ENCODE measurements at places on chromosomes 7 and 10.

DNA sequence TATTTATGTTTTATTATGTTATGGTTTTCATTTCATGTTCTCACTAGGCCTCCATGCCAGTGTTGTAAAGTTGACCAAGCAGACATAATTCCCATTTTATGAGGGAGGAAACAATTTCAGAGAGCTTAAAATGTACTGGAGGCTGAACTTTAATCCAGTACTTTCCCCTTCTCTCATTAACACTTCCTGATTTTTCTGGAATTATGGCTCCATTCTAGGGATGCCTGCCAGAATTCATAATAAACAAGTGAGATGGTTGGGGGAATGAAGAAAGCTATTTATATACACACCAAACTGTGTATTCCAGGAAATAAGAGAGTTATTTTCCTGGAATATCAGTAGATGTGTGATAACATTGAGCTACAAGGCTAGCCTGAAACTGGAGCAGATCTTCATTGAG, 6.9 kb downstream of the TMEM236 start:
- no peak for DNase-seq

DNA sequence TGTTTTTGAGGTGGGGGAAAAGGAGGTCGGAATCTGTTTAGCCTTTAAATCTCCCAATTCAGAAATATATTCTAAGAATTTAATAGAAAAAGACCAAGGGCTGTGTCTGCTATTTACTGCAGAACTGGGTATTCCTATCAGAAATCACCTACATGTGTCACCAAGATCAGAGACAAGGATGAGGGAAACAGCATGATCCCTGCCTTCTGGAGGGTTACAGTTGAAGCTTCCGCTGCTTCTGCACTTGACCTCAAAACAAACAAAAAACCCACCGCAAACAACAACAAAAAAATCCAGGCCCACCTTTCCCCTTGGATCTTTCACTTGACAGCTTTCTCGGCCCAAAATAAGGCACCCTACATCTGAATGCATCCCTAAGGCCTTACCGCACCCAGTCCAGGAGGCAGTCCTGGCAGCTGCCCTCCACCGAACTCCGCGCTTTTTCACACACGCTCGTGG, 750 bp upstream of the CDK14 start:
- no peak for DNase-seq

DNA sequence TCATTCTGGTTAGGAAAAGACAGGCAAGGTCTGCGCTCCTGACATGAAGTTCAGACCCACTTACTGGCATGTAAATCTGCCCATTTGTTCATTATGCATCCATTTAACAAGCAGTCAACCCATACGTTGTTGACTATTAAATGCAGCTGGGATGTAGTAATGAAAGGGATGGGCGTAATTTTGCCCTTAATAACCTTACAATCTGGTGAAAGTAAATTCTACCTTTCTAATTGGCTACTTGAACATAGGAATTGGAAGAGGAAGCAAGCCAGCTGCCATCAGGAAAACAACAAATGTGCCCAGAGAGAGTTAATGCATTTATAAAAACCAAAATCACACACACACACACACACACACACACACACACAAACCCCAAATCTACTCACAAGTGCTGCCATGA, 170.2 kb upstream of the PITRM1 start:
- DNase-seq, result no peak

DNA sequence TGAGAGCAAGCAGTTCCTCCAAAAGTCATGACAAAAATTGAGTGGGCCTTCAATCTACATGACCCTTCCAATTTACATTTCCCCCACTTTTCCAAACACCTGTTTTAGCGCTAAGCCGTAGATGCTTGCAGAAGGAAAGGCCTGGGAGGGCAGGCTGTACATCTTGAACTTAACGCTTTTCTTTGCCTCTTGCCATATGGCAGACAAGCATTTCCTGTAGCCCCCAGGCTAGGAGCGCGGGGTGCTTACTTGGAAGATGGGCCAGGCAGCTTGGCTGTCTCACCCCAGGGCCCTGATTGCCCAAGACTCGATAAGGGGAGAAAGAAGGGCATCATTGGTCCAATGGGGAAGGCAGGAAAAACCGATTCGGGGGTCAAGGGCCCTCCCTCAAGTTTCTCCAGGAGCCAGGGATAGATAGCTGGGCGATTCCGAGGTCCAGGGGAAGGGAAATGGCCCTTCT, 1.8 kb downstream of the HOXA10 start:
- DNase-seq, result peak; percentile 45

GRCh38 chr10:28241741-28242399, 61.0 kb downstream of the MPP7 start:
- no peak for DNase-seq

GRCh38 chr7:116726149-116726548, 54.2 kb downstream of the MET start:
- DNase-seq, result no peak

GRCh38 chr7:13988731-13989125, 738 bp downstream of the ETV1 start:
- DNase-seq, result no peak

DNA sequence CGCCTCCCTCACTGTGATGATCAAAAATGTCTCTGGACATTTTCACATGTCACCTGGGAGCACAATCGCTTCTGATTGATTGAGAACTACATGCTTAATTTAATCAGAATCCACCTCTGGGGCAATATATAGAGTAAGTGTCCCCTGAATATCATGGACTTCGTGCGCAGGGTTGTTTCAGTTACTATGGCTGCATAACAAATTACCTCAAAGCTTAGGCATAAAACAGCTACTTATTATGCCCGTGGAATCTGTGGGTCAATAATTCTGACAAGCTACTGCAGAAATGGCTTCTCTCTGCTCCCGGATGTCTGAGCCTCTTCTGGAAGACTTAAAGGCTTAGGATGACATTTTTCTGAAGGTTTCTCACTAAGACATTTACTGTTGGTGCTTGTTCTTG, 334.4 kb downstream of the GPR158 start:
- DNase-seq, result no peak

GRCh38 chr10:56551037-56551436, 190.0 kb upstream of the ZWINT start:
- DNase-seq, result peak; percentile 24

DNA sequence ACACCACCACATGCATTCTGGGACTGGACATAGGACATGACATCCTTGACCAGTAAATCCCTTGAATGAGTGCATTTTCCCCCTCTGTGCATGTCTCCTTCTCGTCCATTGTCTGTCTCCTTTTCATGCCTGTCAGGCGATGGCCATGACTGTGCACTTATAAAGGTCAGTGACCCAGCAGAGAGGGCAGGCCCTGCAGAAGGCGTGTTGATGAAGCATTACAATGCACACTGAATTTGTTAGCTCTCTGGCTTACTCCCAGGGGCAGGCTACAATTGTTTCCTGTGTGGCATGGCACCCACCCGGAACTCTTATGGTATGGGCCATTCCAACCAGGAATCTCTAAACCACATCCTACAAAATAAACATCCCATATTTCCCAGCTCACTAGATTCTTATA, 71.1 kb downstream of the SAMD9 start:
- no peak for DNase-seq

- no peak for DNase-seq
Observed at GRCh38 chr10:59007307-59008025, 169.0 kb upstream of the PHYHIPL start.

- no peak for DNase-seq
Observed at GRCh38 chr7:55957190-55957589, 5.5 kb downstream of the MRPS17 start.

DNA sequence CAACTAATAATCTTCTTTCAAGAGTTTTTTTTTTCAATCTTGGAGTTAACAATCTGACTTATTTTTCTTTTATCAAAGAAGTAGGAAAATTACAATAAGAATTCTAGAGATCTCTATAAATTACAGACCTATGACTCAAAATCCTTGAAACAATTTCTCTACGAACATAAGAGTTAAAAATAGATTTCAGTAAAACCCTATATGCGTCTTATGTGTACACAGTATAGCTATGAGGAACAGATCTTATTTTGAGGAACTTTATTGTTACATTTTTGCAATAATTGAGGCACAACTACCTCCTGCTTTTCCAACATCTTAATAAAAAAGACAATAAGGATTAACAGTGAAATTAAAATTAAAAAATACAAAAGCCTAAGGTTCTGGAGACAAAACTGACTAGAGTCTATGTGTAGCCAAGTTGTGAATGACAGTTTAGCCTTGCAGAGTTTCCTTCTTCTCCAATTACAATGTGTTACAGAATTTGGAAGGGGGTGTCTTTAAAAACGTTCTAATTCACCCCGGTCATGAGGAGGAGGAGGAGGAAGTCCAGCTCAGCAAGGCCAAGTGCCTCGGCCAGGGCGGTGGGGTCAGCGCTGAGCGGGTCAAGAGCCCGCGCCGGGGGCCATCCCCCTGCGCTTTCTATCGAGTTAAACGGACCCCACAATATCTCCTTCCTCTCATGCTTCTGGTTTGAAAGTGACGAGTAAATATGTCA, 40.5 kb downstream of the AMZ1 start:
- no peak for DNase-seq

GRCh38 chr10:200405-200804, 65.2 kb downstream of the ZMYND11 start:
- no peak for DNase-seq

- no peak for DNase-seq
Observed at GRCh38 chr7:69364813-69365643, 233.2 kb upstream of the AUTS2 start.

- DNase-seq, result no peak
Observed at GRCh38 chr7:36149694-36150452, 3.2 kb upstream of the EEPD1 start.

DNA sequence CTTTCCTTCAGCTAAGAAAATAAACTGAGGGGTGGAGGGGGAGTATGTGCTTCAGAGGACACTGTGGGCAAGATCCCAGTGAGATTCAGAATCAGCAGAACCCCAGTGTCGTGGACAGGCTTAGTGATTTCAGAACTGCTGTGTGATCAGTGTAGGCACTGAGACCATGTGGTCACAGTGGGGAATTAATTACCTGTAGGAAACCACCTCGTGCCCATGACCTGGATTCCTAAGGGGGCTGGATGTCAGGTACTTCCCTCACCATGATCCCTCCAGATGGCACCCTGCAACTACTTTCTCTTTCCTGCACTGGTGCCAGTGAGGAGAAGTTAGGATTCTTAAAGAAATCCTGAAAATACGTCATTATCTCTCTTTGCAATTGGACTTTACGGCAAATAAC, 64.4 kb downstream of the HBP1 start:
- DNase-seq, result no peak

DNA sequence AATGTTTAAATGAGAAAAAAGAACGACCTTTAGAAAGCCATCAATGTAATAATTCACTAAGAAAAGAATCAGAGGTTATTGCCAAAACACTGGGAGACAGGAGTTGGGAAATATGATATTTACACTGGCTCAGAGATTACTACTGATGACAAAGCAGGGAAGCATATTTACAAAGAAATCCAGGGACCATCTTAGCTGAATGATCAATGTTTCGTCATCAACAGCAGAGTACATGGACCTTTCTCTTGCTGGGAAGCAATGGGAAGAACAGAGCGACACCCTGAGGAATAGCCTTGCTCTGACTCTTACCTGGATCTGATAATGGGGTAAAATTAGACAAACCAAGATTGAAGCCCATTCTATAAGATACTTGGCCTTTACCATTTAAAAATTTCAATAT, 1293.5 kb downstream of the XPNPEP1 start:
- DNase-seq, result no peak

DNA sequence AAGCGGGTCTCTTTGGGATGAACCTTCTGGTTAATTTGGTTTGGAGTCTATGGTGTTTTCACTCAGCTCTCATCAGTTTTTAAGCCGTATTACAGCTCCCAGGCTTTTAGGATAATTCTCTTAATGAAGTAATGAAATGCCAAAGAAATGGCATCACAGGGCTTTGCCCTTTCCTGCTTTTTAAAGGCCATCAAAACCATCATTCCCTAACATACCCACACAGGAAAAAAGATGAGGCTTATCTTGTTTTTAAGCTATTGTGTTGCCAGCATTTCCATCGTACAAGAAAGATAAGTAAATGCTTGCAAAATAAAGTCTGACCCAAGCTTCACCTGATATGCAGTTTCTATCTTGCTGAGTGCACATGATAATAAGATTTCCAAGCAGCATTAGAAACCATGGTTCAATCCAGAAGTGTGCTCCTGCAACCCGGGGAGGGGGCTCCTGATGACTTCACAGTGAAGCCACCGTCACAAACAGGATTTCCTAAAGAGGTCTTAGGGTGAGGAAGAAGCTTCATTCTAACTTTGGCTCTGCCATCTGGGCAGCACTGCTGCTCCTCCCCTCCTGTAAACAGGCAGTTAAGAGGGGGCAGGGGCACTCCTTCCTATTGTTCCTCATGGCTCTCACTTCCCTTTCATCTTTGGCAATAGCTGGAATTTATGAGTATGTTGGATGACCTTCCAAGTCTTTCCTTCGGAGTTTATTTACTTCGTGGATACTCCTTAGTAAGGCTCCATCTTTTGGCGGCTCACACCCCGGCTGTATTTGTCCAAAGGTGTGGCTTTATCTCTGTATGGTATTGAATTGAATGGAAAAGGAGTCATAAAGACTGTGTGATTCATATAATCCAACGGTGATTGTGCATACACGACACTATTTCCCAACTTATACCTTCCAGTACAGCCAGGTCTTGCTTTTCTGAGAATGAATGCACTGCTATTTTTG, 55.2 kb upstream of the FAM133B start:
- no peak for DNase-seq

DNA sequence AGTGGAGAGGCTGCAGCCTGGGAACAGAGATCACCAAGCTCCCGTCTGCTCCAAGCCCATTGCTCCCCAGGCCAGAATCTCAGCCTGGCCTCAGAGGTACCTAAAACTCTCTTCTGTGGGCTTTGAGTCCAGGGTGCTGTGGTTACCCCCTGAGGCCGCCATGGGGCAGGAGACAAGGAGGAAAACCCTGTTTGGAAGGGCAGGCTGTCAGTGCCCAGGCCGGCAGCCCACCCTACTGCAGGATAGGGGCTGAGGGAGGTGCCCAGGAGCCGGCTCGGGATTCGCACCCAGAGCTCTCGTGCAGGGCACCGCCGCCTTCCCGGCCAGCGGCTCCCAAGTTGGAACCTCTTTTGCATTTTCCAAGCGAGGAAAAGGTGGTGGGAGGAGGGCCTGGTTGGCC, 24.5 kb downstream of the UNCX start:
- no peak for DNase-seq

DNA sequence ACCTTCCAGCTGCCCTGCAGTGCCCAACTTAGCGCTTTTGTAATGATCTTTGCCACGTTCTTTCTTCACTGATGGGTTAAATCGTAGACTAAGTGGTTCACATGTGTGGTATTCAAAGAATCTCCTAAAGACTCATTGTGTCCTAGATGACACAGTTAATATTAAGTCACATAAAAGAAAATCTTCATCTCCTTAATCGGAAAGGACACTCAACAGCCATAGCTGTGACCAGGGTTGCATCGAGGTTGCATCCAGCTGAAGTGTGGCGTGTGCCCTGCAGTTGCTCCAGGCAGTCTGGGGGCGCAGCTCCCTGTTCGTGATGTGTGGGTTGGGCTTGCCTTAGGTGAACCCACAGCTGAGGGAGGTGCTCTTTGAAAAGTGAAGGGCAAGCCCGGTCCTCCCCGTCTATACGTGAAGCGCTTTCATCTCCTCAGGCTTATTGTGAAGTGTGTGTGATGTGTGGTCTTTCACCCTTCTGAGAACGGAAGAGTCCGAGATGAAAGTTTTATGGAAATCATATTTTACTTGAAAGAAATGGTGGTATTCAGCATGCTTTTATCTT, 122.7 kb downstream of the TRRAP start:
- DNase-seq, result peak; percentile 14
